ENCODE measurements at places on chromosomes 13 and 19.
A peak's percentile ranks its signal among the peaks of the same experiment; 100 is the strongest.

GRCh38 chr13:60019119-60019993, 144.4 kb downstream of the DIAPH3 start:
- peak; percentile 49 for DNase-seq

GRCh38 chr19:29843180-29844051, 31.6 kb downstream of the CCNE1 start:
- DNase-seq: no peak

DNA sequence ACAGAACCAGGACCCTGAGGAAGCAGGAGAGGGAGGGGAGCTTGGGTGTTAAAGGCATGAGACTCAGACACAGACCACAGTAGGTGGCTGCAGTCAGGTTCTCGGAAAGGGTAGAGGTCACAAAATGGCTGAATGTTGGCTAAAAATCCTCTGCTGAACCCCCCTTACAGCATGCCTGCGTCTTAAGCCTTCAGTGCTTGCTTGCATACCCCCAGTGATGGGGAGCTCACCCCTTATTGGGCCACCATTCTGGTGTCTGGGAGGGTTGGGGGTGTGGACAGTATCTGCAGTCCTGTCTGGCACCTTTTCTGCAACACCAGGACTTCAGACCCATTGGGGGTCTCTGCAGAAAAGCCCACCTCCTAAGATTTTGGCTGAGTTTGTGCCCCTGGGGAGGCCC, 14.2 kb upstream of the B3GNT3 start:
- DNase-seq: no peak

DNA sequence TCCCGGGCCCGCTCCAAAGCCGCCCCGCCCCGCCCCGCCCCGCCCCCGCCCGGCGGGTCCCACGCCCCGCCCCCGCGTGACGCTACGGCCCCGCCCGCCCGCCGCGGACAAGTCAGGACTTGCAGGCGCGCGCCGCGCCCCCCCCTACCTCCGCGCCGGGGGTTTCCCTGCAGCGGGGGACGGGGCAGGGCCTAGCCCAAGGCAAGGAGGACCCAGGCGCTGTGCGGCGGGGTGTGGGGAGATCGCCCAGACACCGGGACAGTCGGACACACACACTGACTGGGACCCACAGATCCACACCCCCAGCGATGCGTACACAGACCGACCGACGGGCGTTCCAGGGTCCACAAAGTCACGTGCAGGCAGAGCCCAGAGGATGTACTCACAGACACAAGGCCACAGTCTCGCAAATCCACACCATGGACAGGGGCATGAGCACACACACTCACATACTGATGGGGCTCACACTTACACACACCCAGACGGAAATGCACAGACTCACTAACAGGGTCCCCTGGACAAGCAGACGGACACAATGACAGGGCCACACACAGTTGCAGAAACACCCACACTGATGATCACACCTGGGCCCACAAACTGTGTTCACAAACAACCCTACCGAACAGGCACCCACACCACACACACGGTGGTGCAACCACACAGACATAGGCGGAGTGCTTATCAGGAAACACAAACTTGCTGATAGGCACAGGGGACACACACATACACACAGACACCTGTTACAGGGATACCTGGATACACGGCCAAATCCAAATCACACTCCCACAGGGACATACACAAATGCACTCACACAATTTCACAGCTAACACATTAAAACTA, 436 bp upstream of the BBC3 start:
- DNase-seq: peak; percentile 94

- DNase-seq: no peak
These were observed 12.9 kb upstream of the IGFL1 start for GRCh38 chr19:46216612-46217011.

DNA sequence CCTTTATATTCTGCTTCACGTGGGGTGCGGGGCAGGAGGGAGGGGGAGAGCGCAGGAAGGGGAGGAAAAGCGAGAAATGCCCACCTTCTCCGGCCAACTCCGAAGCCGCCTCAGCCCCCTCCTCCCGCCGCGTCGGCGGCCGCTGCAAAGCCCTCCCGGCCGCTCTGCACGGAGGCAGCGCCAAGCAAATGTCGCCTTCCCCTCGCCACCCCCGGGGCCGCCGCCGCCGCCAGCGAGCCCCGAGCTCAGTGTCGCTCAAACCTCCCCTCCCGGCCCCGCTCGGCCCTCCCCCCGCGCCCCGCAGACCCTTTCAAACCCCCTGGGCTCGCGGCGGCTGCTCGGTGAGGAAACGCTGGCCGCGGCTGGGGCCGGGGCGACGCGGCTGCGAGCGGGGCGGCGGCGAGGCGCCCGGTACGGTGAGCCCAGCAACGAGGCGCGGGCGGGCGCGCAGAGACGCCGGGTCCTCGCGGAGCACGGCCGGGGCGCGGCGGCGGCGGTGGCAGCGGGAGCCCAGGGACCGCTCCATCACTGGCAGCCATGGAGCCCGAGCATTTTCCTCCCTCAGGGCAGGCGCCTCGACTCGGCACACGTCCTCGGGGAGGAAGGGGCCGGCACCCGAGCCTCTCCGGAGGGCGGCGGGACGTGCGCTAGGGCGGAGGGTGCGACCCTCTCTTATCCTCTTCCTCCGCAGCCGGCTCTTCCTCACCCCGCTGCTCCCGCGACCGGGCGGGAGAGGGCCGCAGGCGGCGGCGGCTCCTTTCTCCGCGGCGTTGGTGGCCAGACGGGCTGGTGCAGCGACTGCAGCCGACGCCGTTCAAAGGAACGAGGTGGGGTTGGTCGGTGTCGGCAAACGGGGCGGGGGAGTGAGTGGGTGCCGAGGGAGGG, 463 bp upstream of the TSC22D1 start:
- peak; percentile 37 for DNase-seq

GRCh38 chr13:97327086-97327485, 105.0 kb downstream of the MBNL2 start:
- DNase-seq: no peak
